Activated CD8-positive, alpha-beta T cell treated with anti-CD3 and anti-CD28 coated beads, Interleukin-2, amount 10 ng/mL, durations not matched to agents 7 days and 5 days (primary cell): ENCODE measurements at places on chromosomes 2 and 18.

DNA sequence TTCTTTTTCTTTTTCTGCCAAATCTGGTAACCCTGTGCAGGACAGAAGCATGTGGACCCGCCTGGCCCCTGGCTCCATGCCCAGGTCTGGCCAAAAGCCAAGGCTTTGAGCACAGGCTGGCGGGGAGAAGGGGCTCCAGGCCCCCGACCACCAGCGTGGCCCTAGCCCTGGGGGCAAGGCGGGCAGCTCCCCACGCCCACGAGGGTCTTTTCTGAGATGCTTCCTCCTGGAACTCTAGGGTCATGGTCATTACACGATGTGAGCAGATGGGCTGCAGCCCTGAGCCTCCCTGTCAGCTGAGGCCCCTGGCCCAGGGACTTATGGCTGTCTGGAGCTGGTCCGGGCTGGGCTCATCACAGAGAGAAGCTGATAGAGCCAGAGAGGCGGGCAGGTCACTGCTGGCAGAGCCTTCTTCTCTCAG lies 5.7 kb upstream of the OTOS start:
- no peak for DNase-seq

DNA sequence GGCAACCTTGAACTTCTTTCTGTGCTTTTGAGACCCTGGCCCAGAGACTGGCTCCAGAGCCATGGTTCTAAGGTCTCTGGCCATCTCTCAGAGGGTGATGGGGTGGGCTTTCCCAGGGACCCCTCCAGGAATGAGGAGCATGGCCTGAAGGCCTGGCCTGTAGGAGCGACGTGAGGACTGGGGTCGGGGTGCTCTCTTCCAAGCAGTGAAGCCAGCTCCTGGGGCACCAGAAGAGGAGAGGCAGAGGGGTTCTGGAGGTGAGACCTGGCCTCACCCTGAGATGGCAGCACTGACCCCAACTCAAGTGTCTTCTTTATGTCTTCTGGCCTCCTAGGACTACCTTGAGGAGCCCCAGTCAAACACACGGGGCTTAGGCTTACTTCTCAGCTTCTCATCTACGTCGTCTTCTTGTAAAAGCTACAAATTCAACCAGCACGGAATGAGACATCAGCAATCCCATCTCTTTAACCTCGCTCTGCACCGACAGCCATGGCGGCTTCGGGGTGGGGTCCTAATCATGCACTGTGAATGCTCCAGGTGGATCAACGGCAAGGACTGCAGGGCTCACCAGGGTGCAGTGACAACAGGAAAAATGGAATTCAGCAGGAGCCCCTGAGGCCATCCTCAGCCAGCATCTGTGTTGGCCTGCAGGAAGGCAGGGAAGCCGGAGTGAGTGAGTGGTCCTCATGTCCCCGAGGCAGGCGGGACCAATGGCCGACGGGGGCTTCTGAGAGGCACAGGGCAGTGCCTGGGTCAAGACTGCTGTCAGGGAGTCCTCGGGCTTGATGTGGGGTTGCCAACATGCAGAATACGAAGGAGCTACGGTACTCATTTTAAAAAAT lies 214.1 kb downstream of the HDAC4 start:
- DNase-seq = no peak

- DNase-seq = no peak
Observed at GRCh38 chr2:43879261-43879660, 40.5 kb downstream of the ABCG8 start.

- no peak for DNase-seq
Observed at GRCh38 chr2:47004905-47005495, 89.4 kb upstream of the MCFD2 start.

DNA sequence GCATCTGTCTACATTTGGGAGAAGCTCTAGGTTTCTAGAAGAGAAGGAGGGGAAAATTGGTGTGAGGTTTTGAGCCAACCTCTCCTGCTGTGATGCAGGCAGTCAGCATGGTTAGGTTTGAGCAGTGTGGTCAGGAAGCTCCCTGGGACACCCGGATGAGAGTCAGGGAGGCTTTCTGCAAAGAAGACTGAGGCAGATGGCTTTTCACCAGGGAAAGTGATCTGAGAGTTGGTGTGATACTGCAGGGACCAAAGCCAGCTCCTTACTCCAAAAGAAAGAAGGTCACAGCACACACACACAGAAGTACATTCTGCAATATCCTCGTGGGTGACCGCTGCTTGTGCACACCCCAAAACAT lies 75.8 kb upstream of the BCL11A start:
- no peak for DNase-seq

DNA sequence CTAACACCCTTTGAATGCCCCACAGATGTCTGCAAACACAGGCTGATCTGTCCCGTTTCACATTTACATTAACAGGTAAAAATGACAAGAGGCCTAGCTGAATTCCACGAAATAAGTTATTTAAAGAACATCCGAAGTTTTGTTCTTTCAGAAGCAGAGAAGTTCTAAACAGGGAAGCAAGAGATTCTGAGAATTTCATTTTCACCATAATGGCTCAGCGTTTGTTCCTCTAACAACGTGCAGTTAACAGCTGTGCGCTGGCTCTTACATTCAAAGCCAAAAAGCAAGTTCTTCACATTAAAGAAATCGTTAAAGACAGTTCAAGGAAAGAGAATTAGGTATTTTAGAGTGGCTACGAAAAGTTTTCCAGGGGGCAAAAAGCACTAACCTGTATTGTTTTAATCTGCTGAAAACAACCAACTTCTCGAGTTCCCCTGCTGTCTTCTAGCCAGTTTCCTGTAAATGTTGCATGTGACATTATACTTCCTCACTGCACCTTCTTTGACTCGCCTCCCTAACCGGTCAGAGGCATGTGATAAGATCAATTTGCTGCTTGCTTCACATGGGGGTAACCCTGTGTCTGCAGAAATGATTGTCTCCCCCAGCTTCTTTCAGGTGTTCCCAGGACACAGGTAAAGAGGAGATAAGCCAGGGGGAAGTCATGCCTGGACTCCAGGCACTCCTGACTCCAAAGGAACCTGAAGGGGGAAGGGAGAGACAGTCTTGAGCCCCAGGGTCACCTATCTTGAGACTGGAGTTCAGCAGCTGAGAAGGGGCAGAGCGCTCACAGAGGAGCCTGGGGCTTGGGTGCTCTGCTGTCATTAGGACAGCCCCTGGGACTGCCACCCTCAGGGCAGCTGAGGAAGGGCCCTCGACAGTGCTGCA lies 36.8 kb upstream of the WIPF1 start:
- DNase-seq = peak; percentile 74

GRCh38 chr2:212975333-212975732 lies 176.1 kb downstream of the IKZF2 start:
- no peak for DNase-seq

- DNase-seq = no peak
Observed at GRCh38 chr2:180876506-180876905, 103.9 kb upstream of the UBE2E3 start.

GRCh38 chr2:12776521-12776961 lies 59.8 kb downstream of the TRIB2 start:
- no peak for DNase-seq

DNA sequence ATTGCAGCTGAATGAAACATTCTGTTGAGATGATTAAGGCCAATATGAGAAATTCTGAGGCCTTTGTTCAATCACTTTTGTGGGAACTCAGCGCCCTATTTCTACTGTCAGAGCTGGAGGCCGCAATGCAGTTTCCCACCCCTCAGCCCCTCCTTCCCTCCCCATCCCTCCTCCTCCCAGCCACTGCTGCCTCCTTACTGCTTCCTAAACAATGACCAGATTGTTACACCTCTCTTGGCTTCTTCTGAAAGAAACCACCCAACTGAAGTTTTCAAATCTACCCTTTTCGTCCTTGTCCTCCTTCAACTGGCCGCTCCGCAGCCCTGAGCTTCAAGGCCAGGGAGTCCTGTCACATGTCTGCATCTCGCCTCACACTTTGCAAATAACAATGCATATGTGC lies 36.7 kb upstream of the MAPK4 start:
- no peak for DNase-seq

- DNase-seq = no peak
Observed at GRCh38 chr2:85436836-85437487, 18.4 kb downstream of the SH2D6 start.

- DNase-seq = no peak
Observed at GRCh38 chr2:60515721-60516226, 37.7 kb downstream of the BCL11A start.

DNA sequence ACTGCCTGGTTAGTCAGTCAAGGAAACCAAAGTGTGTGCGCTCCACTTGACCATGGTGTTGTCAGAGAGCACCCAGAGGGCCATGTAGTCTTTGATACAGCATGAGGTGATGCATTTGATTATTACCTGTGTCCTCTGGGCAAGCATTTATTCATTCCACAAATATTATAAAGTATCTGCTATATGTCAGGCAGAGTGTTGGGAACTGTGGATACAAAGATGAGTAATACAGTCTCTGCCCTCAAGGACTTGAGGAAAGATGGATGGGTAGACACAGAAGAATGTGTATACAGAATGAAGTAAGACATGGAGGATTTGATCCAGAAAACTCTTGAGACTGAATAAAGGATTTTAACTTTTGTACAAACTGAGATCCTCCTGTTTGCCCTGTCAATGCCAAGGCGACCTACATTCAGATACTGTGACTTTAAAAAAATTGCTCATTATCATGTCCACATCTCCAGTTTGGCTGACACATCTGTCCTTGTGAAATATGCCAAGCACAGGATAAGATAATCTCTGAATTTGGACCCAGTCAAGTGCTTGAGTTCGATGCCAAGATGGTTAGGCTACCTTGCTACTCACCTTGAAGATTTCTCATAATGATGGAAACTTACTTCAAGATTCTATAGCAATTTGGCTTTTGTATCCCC lies 50.8 kb downstream of the ACYP2 start:
- no peak for DNase-seq

DNA sequence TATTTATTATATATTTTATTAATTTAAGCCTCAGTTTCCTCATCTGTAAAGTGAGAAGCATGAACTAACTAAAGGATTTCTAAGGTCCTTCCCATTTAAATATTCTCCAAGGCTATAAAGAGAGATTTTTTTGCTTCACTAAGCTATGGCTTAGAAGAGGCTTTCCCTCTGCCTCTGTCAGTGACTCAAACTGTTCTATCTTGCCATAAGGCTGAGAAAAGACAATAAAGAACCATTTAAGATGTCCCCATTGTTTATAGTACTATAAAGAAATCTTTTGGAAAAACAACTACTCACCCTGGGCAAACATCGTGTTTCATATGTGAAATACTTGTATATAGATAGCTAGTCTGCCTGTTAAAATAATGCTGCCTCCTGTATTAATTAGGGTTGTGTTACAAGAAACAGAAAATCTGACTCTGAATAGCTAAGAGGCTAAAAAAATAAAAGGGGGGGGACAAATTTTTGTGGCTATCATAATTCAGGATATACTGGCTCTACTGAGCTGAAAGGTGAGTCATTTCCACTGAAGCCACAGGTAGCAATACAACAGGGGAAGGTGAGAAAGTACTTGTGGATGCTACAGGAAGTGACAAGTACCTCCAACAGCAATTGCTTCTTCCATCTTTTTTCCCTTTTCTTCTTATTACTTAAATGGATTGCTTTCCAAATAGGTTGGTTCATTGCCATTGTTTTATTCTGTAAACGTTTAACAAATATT lies 25.4 kb downstream of the EPHA4 start:
- DNase-seq = no peak

GRCh38 chr2:189439342-189439741 lies 1.9 kb upstream of the WDR75 start:
- DNase-seq = no peak

GRCh38 chr2:153770359-153770991 lies 101.2 kb upstream of the GALNT13 start:
- no peak for DNase-seq

DNA sequence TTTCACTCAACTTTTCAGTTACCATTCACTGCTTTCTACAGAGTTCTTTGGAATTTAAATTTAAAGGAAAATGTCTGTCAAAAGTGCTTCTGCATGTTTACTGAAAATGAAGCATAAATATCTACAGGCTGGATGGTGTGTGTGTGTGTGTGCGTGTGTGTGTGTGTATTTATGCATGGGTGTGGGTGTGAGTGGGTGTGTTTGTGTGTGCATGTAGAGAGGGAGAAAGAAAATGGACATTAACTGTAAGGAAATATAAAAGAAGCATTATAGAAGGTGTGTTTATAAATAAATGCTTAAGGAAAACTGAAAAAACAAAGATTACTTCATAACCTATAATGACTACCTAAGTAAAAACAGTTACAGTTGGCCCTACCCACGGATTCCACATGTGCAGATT lies 43.2 kb downstream of the FANCL start:
- DNase-seq = no peak

GRCh38 chr2:24490181-24490689 lies 819 bp upstream of the NCOA1 start:
- DNase-seq = no peak

DNA sequence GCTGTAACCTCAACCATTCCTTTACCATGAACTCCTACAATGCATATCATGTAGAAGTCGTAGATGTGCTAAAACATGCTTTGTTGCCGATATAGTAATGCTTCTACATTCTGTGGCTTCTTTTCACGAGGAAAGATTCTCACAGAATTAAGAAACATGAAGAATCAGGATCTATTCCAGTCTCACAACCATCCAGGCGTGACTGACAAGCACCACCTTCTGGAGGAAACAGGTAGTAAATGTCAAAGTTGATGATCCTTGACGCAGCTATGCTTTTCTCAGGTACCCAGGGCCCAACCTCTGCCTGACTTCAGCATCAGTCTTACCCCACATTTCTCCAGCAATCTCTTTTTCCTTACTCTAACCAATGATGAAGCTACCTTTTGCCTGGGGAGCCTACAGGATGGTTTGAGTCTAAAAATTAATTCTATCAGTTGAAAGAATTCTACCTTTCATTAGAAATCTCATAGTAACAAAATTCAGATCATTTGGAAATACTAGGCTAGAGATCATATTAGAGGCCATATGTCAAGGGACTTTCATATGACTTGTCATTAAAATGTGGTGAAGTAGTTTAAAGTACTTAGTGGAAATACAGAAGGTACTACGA lies 123.3 kb upstream of the RND3 start:
- no peak for DNase-seq

DNA sequence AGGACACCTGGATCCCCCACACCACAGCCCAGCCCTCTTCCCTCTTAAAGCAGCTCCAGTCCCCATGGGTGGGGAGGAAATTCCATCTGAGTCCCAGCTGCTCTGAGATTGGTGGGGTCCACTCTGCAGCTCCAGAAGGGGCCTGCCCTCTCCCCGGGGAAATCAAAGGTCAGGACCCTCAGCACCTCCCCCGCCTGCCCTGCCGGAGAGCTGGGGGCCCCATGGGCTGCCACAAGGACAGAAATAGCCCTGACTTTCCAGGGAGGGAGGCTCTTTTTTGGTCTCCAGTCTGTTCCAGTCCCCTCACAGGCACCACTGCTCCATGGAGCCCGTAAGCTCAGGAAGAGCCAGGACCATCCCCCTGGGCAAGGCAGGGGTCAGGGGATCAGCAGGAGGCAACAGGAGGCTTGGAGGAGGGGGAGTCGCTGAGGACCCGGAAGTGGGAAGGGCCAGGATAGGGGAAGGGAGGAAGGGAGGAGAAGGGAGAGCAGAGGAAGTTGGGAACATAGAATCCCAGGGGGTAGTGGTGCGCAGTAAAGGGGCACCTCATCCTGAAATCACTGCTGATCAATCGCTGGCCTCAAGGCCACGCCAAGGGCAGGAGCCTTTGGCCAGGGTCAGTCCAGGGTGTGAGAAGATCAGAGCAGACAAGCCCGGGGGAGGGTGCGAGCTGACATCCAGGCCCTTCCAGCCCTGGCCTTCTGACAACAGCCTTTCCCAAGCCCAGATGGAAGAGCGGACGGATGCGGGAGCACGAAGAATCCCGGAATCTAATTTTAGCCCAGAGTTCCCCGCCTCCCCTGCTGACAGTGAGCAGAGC lies 7.6 kb downstream of the ADRA2B start:
- no peak for DNase-seq
